ENCODE measurements at places on chromosomes 2 and 18.

GRCh38 chr18:65906621-65907034, 155.8 kb downstream of the CDH7 start:
- DNase-seq: no peak

- DNase-seq: no peak
Observed at GRCh38 chr2:214514704-214515103, 103.8 kb downstream of the VWC2L start.

DNA sequence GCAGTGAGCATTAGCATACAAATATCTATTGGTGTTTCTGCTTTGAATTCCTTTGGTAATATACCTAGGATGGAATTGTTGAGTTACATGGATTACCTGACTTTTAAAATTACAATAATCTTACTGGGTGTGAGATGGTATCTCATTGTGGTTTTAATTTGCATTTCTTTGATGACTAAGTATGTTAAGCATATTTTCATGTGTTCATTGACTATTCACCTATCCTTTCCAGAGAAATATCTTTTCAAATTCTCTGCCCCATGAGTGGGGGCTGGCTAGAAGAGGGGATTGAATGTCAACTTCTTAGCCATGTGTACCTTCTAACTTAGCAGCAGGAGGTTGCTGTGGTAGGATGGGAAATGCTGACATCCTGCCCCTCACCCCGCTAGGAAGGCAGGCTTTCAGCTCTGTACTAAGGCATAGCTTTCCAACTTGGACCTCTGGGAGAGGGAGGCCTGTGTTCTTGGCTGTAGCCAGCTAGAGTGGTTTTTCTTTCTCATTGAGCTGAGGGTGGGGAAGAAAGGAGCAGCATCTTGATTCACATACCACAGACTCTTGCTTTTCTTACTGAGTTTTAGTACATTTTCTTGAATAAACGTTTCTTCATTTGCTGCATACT, 63.3 kb upstream of the TTC27 start:
- DNase-seq: no peak

- no peak for DNase-seq
Observed at GRCh38 chr2:70523996-70524965, 29.3 kb downstream of the TGFA start.

DNA sequence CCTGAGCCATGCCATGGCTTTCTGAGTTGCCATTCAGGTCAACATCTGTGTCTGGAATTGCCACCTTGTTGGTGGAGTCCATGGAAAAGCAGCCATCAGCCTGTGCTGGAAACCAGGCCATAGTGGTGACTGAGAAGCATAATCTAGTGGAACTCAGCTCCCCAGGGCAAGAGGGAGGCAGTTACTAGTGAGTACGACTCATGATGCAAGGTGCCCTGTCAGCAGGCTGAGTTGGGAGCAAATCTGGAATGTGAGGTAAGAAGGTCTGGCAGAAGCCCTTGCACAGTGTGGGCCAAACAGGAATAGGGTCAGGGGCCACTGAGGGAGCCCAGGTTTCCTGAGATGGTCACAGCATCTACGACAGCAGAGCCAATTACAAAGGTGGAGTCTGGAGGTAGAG, 37.1 kb downstream of the SULT1C2 start:
- DNase-seq: no peak
